Activated CD8-positive, alpha-beta memory T cell treated with anti-CD3 and anti-CD28 coated beads, Interleukin-2, amount 50 U/mL, for 4 hours (primary cell): ENCODE measurements at places on chromosomes 1 and 21.

- DNase-seq, result no peak
These were observed 108.6 kb downstream of the OLFML2B start for GRCh38 chr1:161915051-161915503.

DNA sequence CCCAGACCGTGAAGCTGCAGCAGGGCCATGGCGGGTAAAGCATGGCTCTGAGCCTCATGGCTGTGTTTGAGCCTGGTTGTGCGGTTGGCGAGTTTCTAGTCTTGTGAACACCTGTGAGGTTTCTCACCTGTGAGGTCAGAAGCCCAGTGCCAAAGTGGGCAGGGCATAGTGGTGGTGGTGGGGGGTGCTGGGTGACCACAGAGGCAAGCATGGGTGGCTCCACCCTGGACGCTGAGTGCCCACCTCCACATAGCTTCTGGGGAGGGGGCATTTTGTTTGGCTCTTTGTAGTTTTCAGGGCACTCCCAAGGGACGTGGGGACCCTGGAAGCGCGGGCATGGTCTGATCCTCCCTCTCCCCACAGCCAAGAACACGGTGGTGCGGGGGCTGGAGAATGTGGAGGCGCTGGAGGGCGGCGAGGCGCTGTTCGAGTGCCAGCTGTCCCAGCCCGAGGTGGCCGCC is 91.1 kb downstream of the TRIM11 start:
- DNase-seq, result no peak

DNA sequence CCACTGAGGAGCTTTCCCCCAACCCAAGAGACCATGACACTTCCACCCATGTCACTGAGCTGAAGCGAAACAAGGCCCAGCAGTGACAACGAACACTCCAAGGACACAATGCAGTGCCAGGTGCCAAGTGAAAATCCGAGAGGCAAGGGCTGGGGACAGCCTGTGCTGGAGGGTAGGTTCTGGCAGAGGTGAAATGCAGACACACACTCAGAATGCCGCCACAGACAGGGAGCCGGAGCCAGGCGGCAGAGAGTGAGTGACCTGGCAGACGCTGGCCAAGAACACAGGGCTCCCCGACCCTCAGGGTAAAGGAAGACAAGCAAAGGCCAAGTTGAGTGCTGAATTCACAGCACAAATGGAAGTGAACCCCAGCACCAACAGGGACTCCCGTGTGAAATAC is 78.9 kb downstream of the CD46 start:
- no peak for DNase-seq

GRCh38 chr1:39635205-39635870 is 4.1 kb downstream of the HEYL start:
- no peak for DNase-seq

DNA sequence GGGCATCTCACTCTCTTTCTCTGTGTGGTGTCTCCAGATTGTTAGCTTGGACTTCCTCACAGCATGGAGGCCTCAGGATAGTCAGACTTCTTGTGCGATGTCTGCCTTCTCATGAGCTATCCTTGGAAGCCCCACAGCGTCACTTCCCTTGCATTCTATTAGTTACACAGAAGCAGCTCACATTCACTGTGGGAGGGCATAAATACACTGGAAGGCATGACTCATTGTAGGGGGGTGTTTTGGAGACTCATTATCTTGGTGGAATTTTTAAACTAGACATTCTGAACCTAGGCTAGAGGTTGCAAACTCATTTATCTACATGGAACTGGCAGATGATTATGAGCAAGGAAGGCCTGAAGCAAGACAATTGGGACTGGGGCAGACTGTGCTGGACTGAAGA is 21.4 kb upstream of the FASLG start:
- peak; percentile 28 for DNase-seq

- DNase-seq, result no peak
These were observed 111.8 kb upstream of the USH2A start for GRCh38 chr1:216535059-216535458.

- no peak for DNase-seq
These were observed 5.0 kb downstream of the LHX4 start for GRCh38 chr1:180235077-180235501.

GRCh38 chr1:22722901-22723550 is 12.4 kb downstream of the EPHB2 start:
- DNase-seq, result no peak

- no peak for DNase-seq
These were observed 26.2 kb upstream of the MAP3K7CL start for GRCh38 chr21:29104239-29104708.

DNA sequence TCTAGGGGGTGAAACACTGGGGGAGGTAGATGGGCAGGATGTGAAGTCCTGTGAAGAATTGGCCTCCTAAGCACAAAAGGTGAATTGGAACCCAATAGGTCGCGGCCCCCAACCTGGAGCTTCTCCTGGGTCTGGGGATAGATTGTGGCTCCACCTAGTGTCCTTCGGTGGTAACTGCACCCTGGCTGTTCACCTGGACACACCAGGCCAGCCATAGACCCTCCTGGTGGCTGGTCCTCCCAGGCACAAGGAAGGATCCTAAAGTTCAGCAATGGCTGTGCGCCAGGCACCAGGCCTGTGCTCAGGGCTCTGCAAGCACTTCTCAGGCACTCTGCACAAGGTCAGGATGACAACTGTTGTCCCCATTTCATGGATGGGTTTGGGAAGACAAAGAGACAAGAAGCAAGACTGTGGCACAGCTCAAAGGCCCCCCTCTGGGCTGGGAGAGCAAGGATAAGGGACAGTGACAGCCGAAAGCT is 13.5 kb downstream of the ESPN start:
- DNase-seq, result peak; percentile 74

DNA sequence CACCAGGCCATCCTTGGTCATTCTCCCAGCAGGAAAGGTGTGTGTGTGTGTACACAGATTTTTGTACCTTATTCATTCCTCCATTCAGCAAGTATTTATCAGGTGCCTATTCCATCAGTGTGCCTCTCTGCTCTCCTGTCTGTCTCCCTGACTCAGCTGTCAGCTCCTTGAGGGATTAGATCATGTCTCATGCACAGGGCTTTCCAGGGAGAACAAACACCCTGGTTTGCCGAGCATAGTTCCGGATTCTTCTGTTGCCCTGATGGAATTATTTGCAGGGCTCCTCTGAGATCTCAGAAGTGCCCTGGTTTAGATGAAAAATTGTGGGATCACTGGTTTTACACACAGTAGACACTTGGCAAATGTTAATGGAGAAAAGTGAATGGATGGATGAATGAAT is 8.1 kb upstream of the SDHB start:
- DNase-seq, result no peak

GRCh38 chr1:233738396-233738795 is 124.5 kb downstream of the KCNK1 start:
- no peak for DNase-seq

DNA sequence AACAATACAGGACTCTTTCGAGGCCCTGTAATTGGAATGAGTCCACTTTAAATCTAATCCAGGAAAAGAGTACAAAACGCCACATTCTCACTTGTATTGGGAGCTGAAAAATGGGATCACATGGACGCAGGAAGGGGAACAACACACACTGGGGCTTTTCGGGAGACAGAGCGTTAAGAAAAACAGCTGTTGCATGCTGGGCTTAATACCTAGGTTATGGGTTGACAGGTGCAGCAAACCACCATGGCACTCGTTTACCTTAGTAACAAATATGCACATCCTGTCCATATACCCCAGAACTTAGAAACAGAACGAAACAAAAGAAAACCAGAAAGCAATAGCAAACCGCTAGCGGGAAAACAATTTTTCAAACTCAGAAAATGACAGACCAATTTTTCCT is 1532.7 kb upstream of the TPTE start:
- DNase-seq, result no peak

DNA sequence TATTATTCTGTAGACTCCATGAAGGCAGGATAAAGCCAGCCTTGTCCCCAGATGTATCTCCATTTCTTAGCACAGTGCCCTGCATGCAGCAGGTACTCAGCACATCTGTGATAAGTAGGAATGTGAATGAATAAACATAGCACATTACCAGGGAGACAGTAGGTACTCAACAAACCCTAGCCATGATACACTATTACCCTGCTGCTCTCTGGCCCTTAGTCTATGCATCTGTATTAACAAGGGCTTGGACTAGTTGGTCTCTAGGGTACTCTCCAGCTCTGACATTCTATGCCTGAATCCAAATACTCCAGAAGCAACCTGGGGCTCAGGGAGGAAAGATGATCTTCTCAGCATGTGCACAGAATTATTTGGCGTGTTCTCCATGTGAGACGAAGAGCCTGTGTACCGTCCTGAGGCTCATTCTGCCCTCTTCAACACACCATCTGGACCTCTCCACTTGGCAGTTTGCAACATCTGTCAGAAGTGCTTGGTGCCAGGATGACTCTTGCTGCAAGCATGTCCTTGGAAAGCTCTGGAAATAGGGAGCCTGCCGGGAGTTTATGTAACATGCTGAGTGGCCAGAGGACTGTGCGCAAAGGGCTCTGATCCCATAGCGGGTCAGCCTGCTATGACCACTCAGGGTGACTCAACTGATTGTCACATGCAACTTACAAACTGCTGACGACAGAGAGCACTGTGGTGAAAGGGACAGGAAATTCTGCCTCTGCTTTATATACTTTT is 228.2 kb upstream of the USP24 start:
- DNase-seq, result no peak

- no peak for DNase-seq
These were observed 644.0 kb downstream of the PTPRC start for GRCh38 chr1:199282751-199283305.

GRCh38 chr1:1360506-1361169 is 2.3 kb upstream of the MXRA8 start:
- no peak for DNase-seq

DNA sequence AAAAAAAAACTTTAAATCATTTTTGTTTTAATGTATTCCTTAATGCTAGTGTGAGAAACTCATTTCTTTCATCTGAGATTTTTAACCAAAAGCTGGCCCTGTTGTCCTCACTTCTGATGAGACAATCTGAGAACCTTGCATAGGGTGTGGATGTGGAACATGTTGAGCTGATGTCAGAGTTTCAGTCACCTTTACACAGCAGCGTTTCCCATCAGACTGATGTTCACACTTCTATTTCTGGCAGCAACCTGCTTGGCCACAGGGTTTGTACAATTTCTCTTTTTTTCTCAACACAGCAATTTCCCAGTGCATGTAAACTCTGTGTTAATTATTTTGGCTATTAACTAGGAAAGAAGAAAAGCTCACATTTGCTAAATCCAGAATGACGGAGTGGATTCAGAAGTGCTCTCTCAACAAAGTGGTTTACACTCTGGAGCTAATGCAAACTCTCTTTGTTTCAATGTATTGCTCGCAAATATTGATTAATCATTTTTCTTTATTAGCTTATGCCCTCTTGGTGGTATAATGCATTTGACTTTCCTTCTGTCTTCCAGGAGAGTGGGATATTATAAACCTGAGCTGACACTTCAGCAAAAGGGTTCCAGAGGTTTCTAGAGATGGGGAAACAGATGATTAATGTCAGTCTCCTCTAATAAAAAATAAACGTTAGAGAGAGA is 70.5 kb upstream of the HSPA13 start:
- DNase-seq, result no peak

DNA sequence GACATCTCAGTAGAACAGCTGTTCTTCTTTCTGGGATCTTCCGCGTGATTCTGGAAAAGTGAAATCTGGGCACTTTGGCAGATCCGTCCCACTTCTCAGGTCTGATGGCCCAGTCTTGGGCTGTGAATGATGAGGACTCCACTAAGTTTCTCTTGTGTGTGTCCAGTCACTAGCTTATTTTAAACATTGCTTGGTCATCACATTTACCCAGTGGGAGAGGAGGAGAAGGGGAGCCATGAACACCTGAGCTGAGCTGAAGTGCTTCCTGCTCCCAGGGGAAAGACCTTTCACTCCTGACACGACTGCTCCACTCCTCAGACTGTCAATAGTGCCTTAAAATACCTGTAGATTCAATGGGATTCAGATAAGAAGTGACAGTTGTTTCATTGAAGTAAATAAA is 101.9 kb upstream of the SLC35F3 start:
- no peak for DNase-seq

DNA sequence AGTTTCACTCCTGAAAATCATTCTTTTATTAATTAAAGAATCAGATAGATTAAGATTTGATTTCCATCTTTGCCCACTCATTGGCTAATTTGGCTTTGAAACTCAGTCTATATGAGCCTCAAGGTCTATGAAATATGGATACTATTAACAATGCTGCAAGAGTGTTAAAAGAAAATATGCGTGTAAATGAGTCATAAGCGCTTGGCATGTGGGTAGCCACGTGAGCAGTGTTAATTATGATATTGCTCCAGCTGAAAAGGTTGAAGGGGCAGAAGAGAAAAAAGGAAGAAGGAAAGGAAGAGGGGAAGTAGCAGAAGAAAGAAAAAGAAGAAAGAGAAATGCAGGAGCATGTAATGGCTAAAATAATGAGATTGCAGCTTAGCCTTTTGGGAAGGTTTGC is 151.4 kb downstream of the CHRM3 start:
- no peak for DNase-seq

DNA sequence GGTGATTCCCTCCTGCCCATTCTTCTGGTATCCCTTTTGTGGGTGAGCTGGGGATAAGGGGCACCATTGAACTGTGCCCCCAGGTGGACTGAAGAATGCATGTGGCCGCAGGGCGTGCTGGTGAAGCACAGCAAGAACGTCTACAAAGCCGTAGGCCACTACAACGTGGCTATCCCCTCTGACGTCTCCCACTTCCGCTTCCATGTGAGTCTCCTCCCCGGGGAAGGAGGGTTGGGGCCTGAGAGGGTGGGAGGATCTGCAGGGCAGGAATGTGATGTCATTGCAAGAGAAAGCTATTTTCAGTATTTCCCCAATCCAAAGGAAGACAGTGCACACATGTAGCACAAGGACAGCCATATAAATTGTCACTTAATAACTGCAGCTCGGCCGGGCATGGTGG is 7.5 kb upstream of the KPNA6 start:
- no peak for DNase-seq
